Bronchial epithelial cell (primary cell): ENCODE measurements at places on chromosomes 5 and 9. TPM values are rescaled to one million over a fixed set of nuclear protein-coding genes. Genes with fewer than 3 reads are reported as not detected.

Gene NEUROG1
- not detected in 2 replicates for total RNA-seq

Gene ZNG1A
- 59.9 and 78.5 TPM in 2 replicates for total RNA-seq

Gene CDH9
- not detected in 2 replicates for total RNA-seq

Gene LRRC14B
- not detected in 2 replicates for total RNA-seq

- no peak for DNase-seq
Measured at GRCh38 chr5:72121780-72122445, 14.6 kb downstream of the MAP1B start.

DNA sequence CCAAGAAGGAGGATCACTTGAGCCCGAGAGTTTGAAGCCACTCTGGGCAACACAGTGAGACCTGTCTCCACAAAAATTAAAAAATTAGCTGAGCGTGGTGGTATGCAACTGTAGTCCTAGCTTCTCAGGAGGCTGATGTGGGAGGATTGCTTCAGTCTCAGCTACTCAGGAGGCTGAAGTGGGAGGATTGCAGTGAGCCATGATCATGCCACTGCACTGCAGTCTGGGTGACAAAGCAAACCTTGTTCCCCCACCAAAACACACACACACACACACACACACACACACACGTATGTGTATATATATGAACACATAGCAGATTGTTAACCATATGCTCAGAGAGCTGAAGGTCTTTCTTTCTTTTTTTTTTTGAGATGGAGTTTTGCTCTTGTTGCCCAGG is 157.5 kb upstream of the MAST4 start:
- DNase-seq = no peak

DNA sequence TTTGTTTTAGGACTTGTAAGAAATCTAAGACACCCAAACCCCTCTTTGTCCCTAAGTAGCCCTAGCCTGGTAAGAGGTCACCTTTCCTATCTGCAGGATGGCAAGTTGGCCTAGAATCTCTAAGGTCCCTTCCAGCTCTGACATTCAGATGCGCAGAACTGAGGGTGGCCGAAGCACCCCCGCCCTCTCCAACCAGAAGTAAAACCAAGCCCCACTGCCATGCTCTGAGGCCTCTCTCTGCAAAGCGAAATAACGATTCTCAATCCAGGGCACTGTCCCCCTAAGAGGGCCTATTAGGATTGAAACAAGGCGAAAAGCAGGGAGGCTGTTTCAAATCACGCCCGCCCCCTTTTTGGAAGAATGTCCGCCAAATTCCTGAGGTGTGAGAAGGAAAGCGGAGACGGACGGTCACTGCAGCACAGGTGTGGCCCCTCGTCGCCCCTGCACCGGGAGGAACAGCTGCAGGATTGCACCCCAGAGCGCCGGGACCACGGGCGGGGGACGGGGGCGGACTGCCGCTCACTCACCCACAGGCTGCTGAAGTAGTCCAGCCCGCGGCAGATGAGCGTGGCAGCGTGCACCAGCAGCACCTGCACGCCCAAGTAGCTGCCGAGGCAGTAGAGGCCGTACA is 824 bp downstream of the TMEM245 start:
- no peak for DNase-seq

- no peak for DNase-seq
Measured at GRCh38 chr5:81408496-81408895, 14.6 kb upstream of the ACOT12 start.

DNA sequence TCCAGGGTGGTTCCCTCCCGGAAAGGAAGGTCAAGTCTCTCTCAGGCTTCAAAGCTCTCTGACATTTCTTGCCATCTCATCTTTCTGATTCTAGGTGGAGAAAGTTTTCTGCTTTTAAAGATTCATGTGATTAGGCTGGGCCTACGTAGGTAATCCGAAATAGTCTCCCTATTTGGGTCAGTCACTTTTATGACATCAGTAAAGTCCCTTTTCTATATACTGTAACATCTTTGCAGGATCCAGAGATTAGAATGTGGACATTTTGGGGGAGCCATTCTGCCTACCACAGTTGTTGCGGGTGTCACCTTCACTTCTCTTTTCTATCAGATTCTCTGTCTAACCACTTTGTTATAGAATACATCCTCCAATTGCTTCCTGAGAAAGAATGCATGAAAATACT is 1.9 kb upstream of the RNF180 start:
- no peak for DNase-seq

- no peak for DNase-seq
Measured at GRCh38 chr9:115733318-115734110, 420.1 kb upstream of the PAPPA start.

- DNase-seq = no peak
Measured at GRCh38 chr9:94991961-94992907, 265.7 kb downstream of the AOPEP start.

GRCh38 chr9:78325343-78325742 is 28.4 kb downstream of the PSAT1 start:
- no peak for DNase-seq

- DNase-seq = no peak
Measured at GRCh38 chr5:1686016-1686802, 113.4 kb downstream of the MRPL36 start.

- peak; percentile 11 for DNase-seq
Measured at GRCh38 chr5:104199771-104200170, 637.2 kb upstream of the NUDT12 start.

GRCh38 chr5:579211-579610 is 32.9 kb upstream of the CEP72 start:
- no peak for DNase-seq

DNA sequence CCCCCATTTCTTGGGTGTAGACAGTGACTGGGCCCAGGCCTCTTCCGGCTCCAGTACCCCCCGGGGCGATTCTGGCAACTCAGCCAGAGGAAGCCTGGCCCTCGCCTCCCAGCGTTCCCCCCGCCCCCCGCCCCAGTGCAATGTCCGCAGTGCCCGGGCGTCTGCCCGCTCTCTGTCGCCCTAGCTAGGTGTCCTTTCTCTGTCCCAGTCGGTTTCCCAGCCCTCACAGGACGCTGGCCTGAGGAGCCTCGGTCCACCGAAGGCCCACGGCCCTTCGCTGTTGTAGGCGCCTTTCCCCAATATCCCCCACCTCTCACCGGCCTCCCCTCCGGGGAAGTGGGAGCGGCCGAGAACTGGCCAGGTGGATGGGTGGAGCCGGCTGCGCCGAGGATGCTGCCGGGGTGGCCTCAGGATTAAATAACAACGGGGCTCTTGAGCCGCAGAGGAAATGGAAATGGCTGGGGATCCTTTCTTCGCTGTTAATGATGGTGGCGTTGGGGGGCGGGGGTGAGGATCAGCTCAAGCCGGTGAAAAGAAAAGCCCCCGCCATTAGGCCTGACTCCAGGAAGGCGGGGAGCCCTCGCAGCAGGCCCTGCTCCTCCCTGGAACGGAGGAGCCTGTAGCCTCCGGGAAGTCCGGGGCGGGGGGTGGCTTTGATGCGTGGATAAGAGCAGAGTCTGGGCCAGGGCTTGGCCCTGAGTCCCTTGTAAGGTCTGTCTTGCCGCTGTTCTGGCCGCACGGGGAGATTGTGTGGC is 1.1 kb upstream of the SPRY4 start:
- DNase-seq = no peak

- no peak for DNase-seq
Measured at GRCh38 chr5:136023958-136024541, 4.7 kb upstream of the TGFBI start.

- peak; percentile 66 for DNase-seq
Measured at GRCh38 chr9:104743376-104743985, 4.0 kb upstream of the NIPSNAP3A start.

DNA sequence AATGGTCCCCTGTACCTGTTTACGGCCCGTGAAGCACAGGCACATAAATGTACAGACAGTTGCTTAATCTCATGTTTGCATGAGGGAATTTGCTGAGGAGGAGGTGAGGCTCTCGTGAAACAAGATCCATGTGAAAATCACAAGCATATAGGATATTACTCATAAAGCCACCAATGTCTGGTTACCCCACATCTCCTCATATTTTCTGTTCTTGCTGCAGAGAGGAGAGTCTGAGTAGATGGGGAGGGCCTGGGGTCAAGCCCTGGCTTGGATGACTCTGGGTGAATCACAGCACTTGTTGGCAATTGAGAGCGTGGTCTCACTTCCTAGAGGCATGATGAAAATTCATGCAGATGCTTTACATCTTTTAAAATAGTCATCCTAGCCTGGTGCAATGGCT is 975 bp downstream of the AGXT2 start:
- DNase-seq = peak; percentile 35

DNA sequence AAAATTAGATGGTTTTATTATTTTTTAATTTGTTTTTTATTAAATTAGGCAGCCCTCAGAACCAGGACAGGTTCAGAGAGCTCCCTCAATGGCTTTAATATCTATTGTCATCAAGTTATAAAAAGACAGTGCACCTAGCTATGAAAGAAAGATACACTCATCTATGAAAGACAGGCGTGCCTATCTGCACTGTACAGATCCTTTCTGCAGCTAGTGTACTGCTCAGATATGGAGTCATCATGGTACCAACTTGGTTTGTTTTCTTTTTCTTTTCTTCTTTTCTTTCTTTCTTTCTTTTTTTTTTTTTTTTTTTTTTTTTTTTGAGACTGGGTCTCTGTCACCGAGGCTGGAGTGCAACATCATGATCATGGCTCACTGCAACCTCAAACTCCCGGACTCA is 54.8 kb upstream of the GPBP1 start:
- DNase-seq = no peak

DNA sequence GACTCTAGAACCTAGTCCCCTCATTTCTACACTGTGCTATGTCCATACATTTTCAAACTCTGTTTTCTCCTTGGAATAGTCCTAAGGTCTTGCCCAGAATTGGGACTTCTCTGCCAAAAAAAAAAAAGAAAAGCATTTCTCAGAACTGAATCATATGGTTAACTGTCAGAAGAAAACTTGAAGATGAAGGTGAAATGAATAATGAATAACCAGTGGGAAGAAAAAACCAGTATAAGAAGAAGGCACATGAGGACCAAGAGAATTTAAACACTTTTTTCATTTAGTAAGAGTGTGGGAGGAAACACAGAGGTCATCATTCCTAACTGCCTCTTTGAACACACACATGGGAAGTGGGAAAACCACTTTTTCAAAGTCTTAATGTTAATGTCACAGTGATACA is 197.7 kb downstream of the PRELID2 start:
- no peak for DNase-seq

- DNase-seq = no peak
Measured at GRCh38 chr9:37710046-37710445, 43.6 kb upstream of the TRMT10B start.

DNA sequence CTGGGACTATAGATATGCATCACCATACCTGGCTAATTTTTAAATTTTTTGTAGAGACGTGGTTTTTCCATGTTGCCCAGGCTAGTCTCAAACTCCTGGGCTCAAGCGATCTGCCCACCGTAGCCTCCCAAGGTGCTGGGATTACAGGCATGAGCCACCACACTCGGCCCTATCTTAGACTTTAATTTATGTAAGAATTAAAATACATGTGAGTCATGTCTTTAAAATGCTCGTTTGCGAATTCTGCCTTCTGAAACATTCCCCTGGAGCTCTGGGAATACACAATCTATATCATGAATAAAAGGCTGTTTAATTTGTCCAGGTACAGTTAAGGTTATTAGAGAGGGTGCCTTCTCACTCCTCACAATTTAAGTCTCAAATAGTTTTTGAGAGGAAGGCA is 32.8 kb downstream of the RHOBTB3 start:
- DNase-seq = no peak

GRCh38 chr9:94676446-94677131 is 37.3 kb upstream of the FBP1 start:
- no peak for DNase-seq

DNA sequence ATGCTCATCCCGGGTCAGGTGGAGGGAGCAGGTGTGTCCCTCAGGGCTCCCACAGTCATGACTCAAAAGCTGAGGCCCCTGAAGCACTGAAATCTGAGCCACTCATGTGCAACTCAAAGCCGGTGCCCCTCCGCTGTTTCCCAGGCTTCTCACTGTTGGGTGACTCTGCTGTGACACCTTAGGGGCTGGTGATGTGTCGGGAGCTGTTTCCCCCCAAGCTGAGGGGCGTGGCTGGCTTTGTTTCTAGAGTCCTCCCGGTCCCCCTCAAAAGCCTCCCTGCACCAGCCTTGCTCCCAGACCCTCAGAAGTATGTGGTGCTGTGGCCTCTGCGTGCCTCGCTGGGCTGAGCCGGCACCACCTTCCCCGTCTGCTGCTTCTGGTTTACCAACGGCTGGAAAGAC is 39.7 kb downstream of the PLPP7 start:
- no peak for DNase-seq
